ENCODE measurements at places on chromosomes 5 and 9.
A peak's percentile ranks its signal among the peaks of the same experiment; 100 is the strongest.

DNA sequence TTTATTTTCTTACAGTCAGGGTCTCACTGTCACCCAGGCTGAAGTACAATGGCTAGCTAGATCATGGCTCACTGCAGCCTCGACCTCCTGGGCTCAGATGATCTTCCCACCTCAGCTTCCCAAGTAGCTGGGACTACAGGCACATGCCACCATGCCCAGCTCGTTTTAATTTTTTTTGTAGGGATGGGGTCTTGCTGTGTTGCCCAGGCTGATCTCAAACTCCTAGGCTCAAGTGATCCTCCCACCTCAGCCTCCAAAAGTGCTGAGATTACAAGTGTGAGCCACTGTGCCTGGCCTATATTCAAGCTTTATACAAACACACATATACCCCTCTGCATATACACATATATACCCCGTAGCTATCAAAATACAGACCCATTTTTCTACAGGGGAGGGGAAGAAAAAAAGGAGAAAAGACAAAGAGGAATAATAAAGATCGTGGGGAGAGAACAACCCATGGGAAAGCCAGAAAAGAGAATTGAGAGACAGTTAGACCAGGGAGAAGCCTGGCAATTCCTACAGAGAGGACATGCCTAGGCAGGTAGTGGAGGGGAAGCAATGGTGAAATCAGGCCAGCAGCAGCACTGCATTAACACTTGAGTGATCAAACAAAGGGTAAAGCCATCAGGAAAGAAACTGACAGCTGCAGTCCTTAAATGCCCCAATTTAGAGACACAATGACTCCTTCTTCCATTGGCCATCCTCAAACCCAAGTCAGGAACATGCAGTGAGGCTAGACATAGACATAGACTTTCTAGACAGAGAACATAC lies 102.7 kb downstream of the EFNA5 start:
- DNase-seq, result no peak

- no peak for DNase-seq
Observed at GRCh38 chr5:6466975-6467567, 18.4 kb downstream of the UBE2QL1 start.

GRCh38 chr5:3024976-3025375 lies 273.5 kb upstream of the IRX2 start:
- no peak for DNase-seq

DNA sequence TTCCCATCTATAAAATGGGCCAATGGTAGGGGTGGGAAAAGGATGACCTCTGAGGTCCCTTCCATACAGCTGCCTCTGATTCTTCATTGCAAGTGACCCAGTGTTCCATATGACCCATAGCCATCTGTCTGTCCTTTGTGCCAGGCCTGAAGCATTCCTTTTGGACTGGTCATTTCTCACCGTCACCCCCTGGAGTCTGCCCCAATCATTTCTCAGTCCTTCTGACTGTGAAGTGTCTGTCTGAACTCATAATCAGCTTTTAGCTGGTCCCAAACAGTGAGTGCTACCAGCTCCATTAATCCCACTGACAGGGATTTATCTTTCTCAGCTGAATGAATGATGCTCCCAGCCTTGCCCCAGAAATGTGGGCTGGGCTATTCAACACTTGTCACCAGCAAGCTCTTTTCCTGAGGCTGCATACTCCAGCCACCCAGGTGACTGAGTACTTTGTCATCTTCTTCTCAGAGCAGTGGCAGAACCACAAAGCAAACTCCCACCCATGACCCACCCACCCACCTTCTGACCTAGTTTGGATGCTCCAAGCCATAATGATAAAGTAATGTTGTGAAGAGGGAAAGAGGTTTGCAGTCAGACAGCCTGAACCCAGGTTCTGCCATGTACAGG lies 37.4 kb downstream of the KCNIP1 start:
- DNase-seq, result no peak

DNA sequence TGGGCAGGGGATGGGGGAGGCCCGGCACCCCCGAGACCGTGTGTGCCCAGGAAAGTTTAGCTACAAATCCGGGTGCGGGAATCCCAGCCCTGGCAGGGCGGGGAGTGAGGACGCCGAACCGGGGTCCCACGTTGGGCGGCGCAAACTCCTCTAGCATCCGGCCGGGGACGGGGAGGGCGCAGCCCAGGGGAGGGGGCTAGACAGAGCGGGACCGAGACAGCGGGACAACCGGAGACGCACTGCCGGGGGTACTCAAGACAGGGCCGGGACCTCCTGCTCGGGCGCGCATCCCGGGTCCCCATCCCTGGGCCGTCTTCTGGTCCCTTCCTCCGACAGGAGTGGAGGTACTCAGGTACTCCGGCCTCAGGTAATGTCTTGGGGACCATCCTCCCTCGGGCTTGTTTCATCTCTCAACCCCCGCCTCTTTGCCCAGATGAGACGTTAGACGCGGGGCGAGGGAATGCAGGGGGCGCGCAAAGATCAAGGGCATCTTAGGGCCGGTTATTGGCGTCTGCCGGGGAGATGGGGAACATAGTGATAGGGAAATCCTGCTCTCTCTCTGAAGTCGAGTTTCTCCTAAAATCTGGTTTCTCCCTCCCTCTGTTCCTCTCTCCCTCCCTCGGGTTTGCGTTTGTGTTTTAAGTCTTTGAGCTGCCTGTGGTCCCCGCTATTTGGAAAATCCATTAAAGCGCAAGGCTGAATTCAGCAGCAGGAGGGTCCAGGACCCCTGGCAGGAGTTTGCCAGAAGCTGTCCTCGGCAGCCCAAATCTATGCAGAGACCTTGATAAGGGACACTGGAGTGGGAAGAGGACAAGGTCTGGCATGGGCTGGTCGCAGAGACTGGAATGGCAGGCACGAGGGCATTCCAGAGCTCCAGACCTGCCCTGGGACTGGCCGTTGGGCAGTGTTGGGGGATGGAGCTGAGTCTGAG lies 815 bp downstream of the PDZD2 start:
- no peak for DNase-seq

DNA sequence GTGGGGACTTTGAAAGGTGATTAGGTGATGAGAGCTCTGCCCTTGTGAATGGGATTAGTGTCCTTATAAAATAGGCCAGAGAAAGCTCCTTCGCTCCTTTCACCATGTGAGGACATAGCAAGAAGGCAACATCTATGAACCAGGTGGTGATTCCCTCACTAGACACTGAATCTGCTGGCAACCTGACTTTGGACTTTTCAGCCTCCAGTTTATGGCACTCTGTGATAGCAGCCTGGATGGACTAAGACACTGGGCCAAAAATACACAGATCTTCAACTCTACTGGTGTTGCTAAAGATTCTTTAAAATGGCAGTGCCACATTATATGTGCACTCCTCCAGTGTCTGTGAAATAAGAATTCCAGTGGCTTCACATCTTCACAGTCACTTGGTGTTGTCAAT lies 41.2 kb upstream of the COL15A1 start:
- no peak for DNase-seq

DNA sequence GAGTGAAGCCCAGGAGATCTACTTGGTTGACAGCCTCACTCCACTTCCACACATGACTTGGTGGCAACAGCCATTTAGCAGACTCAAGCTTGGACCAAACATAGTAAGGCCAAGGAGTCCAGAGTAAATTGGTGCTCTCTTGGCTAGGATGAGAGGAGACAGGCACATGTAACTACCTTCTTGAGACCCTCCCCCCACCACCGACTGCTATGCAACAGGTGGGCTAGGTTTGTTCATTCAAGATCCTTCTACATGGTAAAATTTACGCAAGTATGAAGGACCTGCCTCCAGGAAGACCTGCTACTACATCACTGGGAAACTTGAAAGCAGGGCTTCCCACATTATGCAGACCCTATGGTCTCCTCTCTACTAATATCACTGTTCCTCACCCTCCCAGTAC lies 442.4 kb downstream of the SPOCK1 start:
- no peak for DNase-seq

- no peak for DNase-seq
Observed at GRCh38 chr5:5986492-5987178, 391.7 kb downstream of the MED10 start.

DNA sequence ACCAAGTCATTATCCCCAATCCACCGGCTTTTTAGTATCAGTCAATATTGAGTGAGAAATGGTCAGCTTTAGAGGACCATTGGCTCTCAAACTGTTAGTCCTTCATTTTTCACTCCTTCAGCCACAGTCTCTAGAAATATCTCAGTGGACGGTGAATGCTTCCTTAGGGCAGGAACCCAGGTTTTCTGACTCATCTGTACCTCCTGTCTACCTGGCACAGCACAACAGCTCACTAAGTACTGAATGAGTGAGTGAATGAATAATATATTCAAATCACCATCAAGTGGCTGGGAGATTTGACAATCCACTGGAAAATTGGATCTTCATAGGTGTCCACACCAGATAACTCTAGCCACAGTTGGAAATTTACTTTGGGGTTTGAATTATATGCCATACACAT lies 609.5 kb upstream of the CLINT1 start:
- DNase-seq, result no peak

- DNase-seq, result no peak
Observed at GRCh38 chr9:128141604-128142003, 7.6 kb upstream of the LCN2 start.

- no peak for DNase-seq
Observed at GRCh38 chr9:98086461-98086860, 29.9 kb downstream of the NANS start.

- DNase-seq, result no peak
Observed at GRCh38 chr5:157546456-157547100, 29.0 kb downstream of the ADAM19 start.

DNA sequence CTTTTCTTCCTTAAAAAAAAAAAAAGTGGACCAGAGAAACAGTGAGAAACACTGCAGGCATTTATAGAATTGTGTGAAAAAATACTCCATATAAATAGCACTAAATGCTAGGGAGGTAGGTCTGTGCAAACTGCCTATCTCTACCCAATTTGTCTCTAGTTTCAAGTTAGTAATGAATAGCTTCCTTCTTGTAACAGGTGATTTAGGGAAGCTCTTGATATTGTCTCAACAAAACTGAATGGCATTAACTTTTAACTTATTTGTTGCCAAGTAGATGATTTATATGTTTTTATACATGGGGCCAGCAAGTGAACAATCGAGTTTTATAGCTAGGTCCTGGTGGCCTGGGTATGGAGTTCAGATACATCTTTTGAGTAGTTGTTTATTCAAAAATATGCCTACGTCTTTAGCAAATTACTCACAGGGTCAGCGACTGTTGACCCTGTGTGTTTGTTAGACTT lies 283.6 kb downstream of the NR3C1 start:
- DNase-seq, result no peak

- DNase-seq, result no peak
Observed at GRCh38 chr5:111003623-111004022, 67.9 kb upstream of the TSLP start.

- no peak for DNase-seq
Observed at GRCh38 chr5:139653616-139654015, 5.5 kb downstream of the CXXC5 start.

GRCh38 chr9:111969061-111969460 lies 72.4 kb downstream of the UGCG start:
- no peak for DNase-seq

DNA sequence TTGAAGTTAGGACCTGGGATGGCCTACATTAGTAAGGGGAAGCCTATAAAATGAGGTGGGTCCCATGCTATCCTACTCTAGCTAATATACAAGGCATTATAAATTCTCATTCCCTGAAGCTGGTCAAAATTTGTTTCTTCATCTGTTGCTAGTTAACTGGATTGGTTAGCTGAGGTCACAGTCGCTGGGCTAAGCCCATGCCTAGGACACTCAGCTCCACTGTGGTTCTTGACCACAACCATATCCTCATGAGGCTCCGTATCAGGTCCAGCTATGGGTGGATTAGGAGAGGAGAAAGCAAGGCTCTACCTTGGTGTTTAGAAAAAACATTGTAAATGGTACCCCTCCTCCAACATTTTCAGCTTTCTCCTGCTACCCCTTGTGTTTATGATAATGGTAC lies 52.8 kb upstream of the RAI14 start:
- no peak for DNase-seq

- DNase-seq, result peak; percentile 45
Observed at GRCh38 chr5:134371834-134372340, 518 bp downstream of the UBE2B start.

- DNase-seq, result no peak
Observed at GRCh38 chr5:142531977-142532780, 153.7 kb downstream of the FGF1 start.

DNA sequence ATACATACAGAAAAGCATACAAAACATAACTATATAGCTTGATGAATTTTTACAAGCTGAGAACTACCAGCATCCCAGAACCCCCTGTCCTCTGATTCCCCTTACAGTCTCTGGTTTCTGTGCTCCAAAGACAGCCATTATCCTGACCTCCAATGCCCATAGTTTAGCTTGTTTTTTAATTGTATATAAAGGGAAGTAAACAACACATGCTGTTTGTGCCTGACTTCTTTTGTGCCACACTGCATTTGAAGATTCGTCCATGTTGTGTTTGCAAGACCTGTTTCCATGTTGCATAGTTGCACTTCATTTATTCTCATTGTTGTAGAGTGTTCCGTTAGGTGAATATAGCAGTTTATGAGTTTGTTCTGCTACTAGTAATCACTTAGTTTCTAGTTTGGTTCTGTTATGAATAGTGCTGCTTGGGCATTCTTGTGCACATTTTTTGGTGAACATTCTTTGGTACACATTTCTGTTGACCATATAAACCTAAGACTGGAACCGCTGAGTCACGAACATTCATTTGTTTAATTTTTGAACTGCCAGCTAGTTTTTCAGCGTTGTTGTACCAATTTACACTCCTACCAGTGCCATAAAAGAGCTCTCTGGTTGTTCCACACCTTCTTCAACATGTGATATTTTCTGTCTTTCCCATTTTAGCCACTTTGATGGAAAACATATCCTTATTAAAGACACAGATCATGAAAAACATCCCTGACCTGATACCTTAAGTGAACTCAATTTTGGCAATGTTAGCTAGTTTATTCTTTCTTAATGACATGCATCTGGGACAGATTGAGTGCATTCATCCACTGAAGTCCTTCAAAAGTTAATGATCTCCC lies 78.1 kb upstream of the ANXA1 start:
- DNase-seq, result no peak

DNA sequence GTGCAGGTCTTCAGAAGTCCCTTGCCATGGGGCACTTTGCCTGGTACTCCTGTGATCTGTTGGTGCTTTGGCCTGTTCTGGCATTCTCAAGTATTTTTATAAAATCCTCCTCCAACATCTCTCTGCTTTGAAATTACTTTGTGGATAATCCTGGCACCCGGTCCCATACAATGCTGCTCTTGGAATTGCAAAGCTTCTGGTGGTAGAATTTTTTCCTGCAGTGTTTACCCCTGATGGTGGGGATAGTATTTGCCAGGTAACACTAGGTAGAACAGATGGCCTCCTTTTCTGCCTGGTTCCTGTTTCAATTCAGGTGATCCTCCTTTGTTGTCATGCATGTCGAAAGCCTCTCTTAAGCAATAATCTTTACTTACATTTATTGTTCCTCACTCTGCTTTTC lies 109.8 kb upstream of the ATP10B start:
- DNase-seq, result no peak

DNA sequence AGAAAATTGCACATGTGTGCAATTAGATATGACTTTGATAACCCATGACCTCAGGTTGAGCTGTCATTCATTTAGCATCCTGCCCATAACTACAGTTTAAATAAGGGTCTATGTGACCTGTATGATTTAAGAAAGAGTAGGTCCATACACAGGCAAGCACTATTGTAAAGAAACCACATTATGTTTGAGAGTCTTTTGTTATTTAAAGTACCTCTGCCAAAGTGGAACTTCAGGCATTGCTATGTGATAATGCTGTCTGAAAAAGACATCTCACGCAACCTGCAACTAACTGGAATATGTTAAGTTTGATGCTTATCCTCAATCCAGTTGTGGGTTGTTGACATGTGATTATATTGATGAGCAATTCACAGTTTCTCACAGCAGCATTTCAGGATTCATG lies 317.0 kb downstream of the TMEM161B start:
- DNase-seq, result no peak

GRCh38 chr9:137000177-137000930 lies 4.0 kb upstream of the CLIC3 start:
- no peak for DNase-seq
